ENCODE measurements at places on chromosomes 1 and 21. TPM values are rescaled to one million over a fixed set of nuclear protein-coding genes. Genes with fewer than 3 reads are reported as not detected.

- H3K4me1 ChIP-seq = no peaks in the 10 kb centered on the region
- H3K27me3 ChIP-seq = no peaks in the 10 kb centered on the region
- H3K36me3 ChIP-seq = peaks cover 44% of the 10 kb centered on the region
- no peak overlapping the region for H3K4me3 ChIP-seq
These were observed 117.1 kb downstream of the ZZZ3 start for GRCh38 chr1:77565321-77565720.

- H3K4me1 ChIP-seq = peaks cover 17% of the 10 kb centered on the region
- no peaks in the 10 kb centered on the region for H3K27me3 ChIP-seq
- H3K36me3 ChIP-seq = no peaks in the 10 kb centered on the region
- no peak overlapping the region for H3K4me3 ChIP-seq
These were observed 1.8 kb downstream of the VASH2 start for GRCh38 chr1:212951947-212952640.

GRCh38 chr1:14390816-14391215, 207.7 kb upstream of the KAZN start:
- no peaks in the 10 kb centered on the region for H3K36me3 ChIP-seq
- H3K4me1 ChIP-seq = no peaks in the 10 kb centered on the region
- H3K4me3 ChIP-seq = no peak overlapping the region
- H3K27ac ChIP-seq = no peak overlapping the region
- DNase-seq = no peak

WNT4 gene
- total RNA-seq = not detected

C4BPB gene
- 0.28 TPM for total RNA-seq

LCE1F gene
- not detected for total RNA-seq

Data from SJSA1 (cell line).